ENCODE measurements at places on chromosomes 2 and 18.
A peak's percentile ranks its signal among the peaks of the same experiment; 100 is the strongest.

DNA sequence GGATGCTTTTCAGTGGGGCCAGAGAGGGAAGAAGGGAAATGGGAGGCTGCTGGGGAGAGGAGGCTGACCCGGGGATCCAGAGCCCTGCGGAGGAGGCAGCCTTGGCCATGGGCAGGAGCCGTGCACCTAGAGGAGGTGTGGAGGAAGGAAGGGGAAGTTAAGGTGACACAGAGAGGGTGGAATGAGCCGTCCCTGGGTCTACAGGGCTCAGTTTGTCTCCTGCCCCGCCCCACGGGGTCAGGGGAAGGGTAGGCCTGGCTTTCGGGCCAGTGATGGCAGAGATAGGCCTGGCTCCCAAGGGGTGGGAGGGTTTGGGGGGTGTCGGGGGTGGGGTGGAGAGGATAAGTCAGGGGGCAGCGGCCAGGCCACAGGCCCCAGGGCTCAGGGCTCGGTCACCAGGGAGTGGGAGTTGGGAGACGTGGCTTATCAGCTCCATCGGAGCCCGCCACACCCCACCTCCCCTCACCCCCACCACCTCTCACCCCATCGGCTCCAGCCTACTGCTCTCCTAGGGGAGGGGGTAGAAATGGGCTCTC, 39.5 kb upstream of the NOTO start:
- H3K27me3 ChIP-seq: peaks cover under 1% of the 10 kb centered on the region
- no peak for DNase-seq
- no peak overlapping the region for H3K27ac ChIP-seq
- no peak overlapping the region for H3K4me3 ChIP-seq
- no peaks in the 10 kb centered on the region for H3K4me1 ChIP-seq

GRCh38 chr2:234930397-234930796, 21.4 kb upstream of the SH3BP4 start:
- H3K4me3 ChIP-seq: no peak overlapping the region
- no peaks in the 10 kb centered on the region for H3K36me3 ChIP-seq
- no peak overlapping the region for H3K27ac ChIP-seq

DNA sequence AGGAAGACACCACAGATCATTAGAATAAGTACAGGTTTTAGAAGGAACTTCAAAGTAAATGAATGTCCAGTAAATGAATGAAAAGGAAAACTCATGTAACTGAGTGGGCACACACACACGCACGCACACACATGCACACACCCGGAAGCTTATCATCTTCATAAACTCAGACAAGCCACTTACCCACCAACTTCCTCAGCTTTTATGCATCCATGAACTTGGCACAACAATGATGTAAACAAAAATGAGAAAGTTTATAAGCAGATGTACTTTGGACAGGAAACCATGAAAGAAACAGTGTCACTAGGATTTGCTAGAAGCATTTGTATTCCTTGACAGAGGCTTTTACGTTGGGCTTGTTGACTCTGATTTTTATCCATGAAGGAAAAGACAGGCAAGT, 23.2 kb downstream of the RNF152 start:
- H3K4me1 ChIP-seq: no peaks in the 10 kb centered on the region
- no peak overlapping the region for H3K27ac ChIP-seq
- no peaks in the 10 kb centered on the region for H3K27me3 ChIP-seq

DNA sequence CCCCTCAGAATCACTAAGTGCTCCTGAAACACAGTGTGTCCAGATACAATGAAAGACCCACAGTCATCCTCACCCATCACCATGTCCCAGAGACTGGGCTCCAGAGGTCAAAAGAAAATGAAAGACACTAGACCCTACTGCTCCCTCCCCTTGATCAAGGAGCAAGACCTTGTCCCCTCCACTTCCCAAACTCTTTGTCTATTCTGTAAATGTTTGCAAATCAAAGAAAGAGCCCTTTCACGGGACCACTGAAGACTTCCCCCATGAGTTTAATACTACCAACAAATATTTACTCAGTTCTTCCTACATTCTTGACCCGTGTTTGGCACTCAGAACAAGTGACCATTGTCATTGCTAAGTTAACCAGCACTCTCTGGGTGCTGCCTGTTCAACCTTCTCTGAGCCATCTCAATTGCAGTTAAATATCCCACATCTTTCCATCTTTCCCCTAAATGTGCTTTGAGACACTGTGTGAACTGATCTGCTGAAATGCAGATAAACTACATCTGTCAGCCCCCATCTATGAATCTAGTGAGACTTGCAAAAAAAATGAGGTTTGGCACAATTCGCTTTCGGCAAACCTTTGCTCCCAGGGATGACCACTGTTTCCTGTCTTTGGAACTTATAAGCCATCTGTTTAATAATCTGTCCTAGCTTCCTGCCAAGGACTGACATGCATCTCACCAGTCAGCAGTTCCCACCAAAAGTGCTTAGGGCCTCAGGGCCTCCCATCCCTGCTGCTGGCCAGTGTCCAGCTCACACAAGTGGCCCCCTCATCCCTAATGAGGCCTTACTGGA, 170.3 kb downstream of the GFPT1 start:
- H3K4me1 ChIP-seq: peaks cover 17% of the 10 kb centered on the region
- no peak overlapping the region for H3K4me3 ChIP-seq
- H3K27me3 ChIP-seq: no peaks in the 10 kb centered on the region
- no peaks in the 10 kb centered on the region for H3K36me3 ChIP-seq

- no peak overlapping the region for H3K27ac ChIP-seq
- H3K4me1 ChIP-seq: peaks cover 4% of the 10 kb centered on the region
- no peak overlapping the region for H3K4me3 ChIP-seq
- H3K27me3 ChIP-seq: no peaks in the 10 kb centered on the region
Measured at GRCh38 chr2:86047575-86048382, 57.9 kb downstream of the POLR1A start.

DNA sequence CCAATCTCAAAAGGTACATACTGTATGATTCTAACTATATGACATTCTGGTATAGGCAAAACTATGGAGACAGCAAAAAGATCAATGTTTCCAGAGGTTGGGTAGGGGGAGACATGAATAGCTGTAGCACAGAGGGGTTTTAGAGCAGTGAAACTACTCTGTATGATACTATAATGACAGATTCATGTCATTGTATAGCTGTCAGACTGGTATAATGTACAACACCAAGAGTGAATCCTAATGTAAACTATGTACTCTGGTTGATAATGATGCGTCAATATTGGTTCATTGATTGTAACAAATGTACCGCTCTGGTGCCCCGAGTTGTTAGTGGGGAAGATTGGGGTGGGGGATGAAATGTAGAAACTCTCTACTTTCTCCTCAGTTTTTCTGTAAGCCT, 172.4 kb upstream of the SPOPL start:
- no peak overlapping the region for H3K4me3 ChIP-seq
- no peaks in the 10 kb centered on the region for H3K4me1 ChIP-seq
- H3K27ac ChIP-seq: no peak overlapping the region
- no peaks in the 10 kb centered on the region for H3K27me3 ChIP-seq
- H3K36me3 ChIP-seq: no peaks in the 10 kb centered on the region

- H3K4me3 ChIP-seq: no peak overlapping the region
- DNase-seq: no peak
- no peaks in the 10 kb centered on the region for H3K27me3 ChIP-seq
- H3K27ac ChIP-seq: no peak overlapping the region
- no peaks in the 10 kb centered on the region for H3K36me3 ChIP-seq
Measured at GRCh38 chr2:183149489-183149888, 25.2 kb downstream of the NUP35 start.

DNA sequence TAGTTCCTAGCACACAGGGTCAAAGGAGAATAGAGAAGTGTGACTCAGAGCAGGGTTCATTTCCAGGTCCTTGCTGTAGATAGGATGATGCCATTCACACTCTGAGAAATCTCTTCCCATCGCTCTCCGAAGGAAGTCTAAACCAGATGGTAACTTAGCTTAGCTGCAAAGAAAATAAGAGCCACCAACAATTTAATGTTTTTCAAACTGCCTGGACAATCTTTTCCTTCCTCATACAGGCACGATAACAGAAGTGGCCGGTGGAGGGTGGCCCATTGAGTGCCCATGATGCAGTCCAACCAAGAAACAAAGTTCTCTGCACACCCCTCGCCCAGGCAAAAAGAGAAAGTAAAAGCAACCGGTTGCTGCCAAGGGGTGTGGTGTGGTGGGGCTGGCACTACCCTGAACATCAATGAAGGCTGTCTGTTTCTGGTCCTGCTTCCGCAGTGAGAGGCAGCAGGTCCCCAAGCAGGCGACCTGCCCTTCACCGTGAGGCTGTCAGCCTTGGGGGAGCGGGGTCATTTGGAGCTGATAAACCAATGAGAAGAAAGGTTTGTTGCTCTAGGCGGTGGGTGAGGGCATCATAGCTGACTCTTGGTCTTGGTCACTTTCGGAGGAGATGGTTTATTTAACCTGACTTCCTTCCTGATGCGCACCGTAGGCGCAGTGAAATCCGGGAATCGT, 105.6 kb upstream of the CD302 start:
- H3K4me1 ChIP-seq: peaks cover 9% of the 10 kb centered on the region
- H3K36me3 ChIP-seq: no peaks in the 10 kb centered on the region
- H3K4me3 ChIP-seq: peak overlapping the region; percentile 46
- no peak for DNase-seq
- no peak overlapping the region for H3K27ac ChIP-seq

DNA sequence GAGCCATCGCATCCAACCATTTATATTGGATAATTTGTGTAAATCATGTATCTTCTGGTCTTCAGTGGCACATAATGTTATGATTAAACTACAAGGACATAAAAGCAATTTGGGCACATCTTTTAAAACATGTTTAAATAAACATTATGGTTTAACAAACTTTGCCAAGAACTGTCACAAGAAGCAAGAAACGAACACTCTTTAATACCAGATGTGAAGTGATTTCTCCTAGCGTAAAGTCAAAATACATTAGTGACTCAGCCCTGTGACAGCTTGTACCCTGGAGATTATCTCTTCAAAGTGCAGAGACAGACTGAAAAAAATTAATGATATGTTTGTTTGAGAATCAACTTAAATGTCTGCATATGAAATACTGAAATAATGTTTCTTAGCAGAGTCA, 39.9 kb downstream of the DSEL start:
- no peak overlapping the region for H3K27ac ChIP-seq
- no peaks in the 10 kb centered on the region for H3K4me1 ChIP-seq
- H3K27me3 ChIP-seq: no peaks in the 10 kb centered on the region
- no peaks in the 10 kb centered on the region for H3K36me3 ChIP-seq
- H3K4me3 ChIP-seq: no peak overlapping the region

DNA sequence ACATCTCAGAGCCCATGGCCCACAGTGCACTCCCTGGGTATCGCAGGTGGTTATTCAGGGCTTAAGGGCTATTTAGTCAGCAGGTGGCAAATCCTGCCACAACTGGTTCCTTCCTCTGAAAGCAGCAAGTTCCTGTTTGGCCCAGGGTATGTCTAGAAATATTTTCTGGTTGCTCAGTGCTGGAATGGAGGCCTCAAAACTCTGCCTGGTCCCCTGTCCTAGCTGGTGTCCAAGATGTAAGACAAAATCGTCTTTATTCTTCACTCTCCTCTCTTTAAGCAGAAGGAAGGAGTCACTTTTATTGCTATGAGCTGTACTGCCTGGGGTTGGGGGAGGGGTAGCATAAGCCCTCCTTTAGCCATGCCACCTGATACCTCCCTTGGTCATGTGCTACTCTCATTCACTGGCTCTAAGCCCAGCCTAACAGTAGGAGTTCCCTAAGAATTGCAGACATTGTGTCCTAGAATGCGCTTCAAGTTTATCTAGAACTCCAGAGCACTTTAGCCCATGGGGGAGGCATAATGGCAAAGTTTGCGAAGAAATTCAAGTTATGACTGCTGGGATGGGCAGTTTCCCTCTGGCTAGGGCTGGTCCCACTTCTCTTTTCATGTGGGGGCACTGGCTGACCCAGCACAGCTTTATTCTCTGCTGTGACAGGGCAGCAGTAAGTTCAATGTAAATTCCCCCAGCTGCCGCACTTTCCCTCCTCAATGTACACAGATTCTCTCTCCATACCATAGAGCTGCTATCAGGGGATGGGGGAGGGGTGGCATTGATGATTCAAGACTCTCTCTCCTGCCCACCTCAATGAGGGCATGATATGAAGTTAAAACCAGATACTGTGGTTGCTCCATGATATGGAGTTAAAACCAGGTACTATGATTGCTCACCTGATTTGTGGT, 27.1 kb upstream of the CWC22 start:
- no peak for DNase-seq
- no peak overlapping the region for H3K4me3 ChIP-seq
- H3K27me3 ChIP-seq: no peaks in the 10 kb centered on the region
- H3K36me3 ChIP-seq: no peaks in the 10 kb centered on the region
- H3K27ac ChIP-seq: no peak overlapping the region
- no peaks in the 10 kb centered on the region for H3K4me1 ChIP-seq

- DNase-seq: no peak
- no peaks in the 10 kb centered on the region for H3K27me3 ChIP-seq
- no peak overlapping the region for H3K27ac ChIP-seq
- no peak overlapping the region for H3K4me3 ChIP-seq
Measured at GRCh38 chr2:110126906-110127305, 11.3 kb upstream of the MALL start.

- H3K4me3 ChIP-seq: peak overlapping the region; percentile 49
- no peaks in the 10 kb centered on the region for H3K27me3 ChIP-seq
- peak; percentile 84 for DNase-seq
- H3K4me1 ChIP-seq: peaks cover 33% of the 10 kb centered on the region
- peak overlapping the region; percentile 97 for H3K27ac ChIP-seq
Measured at GRCh38 chr2:3536682-3537632, 17.6 kb upstream of the ADI1 start.

DNA sequence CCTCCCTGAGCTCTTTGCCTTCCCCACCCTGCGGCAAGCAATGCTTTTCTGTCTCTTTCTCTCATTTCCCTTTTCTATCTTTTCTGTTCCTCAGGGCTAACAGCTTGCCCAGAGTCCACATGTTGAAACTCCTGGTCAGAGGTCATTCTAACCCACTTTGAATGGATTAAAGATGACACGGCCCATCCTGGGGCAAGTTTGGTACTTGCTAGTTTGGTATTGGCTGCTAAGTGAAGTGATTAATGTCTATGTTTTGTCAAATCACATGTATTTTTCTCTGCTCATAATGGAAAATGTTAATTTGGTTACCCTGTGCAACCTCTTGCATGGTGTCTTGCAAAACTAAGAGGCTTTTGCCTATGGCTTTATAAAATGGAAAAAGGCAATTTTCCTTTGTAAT, 960.2 kb downstream of the CNTNAP5 start:
- no peaks in the 10 kb centered on the region for H3K4me1 ChIP-seq
- no peak for DNase-seq
- no peak overlapping the region for H3K4me3 ChIP-seq
- no peaks in the 10 kb centered on the region for H3K36me3 ChIP-seq

Measured in sigmoid colon (tissue), 7 donors.